SK-N-SH (cell line): ENCODE measurements at places on chromosomes 7 and 10. TPM values are rescaled to one million over a fixed set of nuclear protein-coding genes. Genes with fewer than 3 reads are reported as not detected.

GRCh38 chr7:28976022-28976421, 17.9 kb upstream of the TRIL start:
- no peak for DNase-seq

- peak; percentile 73 for DNase-seq
Measured at GRCh38 chr7:2105280-2105679, 127.5 kb downstream of the MAD1L1 start.

DNA sequence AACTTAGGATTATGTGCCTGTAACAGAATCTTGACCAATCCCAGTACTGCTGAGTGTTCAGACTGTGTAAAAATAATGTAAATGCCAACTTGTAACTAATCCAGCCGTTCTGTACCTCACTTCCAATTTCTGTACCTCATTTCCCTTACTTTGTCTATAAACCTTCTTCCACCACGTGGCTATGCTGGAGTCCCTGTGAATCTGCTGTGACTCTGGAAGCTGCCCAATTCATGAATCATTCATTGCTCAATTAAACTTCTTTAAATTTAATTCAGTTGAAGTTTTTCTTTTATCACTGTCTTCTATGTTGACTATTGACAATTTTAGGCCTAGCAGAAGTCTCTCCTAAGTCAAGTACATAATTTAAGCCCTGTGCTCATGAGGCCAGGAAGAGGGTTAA, 215.3 kb upstream of the RHOBTB1 start:
- no peak for DNase-seq

GRCh38 chr7:124840435-124840834, 74.8 kb upstream of the GPR37 start:
- DNase-seq = peak; percentile 25

DNA sequence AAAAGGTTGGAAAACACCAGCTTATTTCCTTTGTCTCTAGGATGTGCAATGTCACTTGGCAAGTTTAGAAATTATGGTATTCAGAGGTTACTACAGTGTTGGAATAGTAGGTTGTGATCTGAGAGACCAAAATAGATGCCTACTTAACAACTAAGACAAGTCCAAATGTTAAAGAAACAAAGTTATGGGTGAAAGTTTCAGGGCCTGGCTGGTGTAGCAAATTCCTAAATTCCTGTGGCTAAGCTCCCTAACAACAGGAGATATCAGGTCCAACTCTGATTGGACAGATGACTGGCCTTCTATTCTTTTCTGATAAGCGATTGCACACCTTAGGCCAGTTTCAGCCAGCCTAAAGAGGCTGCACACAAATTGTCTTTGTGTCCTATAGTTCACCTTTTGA, 873.5 kb downstream of the REEP3 start:
- DNase-seq = no peak

GRCh38 chr7:38310591-38311101, 37.2 kb upstream of the TARP start:
- peak; percentile 76 for DNase-seq

DNA sequence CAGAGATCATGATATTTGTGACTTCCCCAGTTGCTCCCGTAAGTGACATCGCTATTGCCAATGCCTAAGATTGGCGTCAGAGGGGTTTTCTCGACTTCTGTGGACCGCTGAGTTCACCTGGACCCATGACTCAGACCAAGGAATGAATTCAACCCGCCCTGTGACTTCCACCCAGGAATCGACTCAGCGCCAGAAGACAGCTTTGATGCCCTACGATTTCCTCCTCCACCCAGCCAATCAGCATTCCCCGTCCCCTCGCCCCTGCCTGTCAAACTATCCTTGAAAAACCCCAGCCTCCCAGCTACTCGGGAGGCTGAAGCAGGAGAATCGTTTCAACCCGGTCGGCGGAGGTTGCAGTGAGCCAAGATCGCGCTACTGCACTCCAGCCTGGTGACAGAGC, 58.3 kb downstream of the MICALL2 start:
- DNase-seq = no peak

- DNase-seq = no peak
Measured at GRCh38 chr10:76918106-76918505, 719.5 kb downstream of the KCNMA1 start.

- no peak for DNase-seq
Measured at GRCh38 chr10:118581340-118581739, 14.1 kb downstream of the PRLHR start.

- peak; percentile 94 for DNase-seq
Measured at GRCh38 chr7:63789378-63790176, 209.1 kb upstream of the ZNF722 start.

- DNase-seq = peak; percentile 91
Measured at GRCh38 chr7:45579391-45579801, 5.2 kb downstream of the ADCY1 start.

DNA sequence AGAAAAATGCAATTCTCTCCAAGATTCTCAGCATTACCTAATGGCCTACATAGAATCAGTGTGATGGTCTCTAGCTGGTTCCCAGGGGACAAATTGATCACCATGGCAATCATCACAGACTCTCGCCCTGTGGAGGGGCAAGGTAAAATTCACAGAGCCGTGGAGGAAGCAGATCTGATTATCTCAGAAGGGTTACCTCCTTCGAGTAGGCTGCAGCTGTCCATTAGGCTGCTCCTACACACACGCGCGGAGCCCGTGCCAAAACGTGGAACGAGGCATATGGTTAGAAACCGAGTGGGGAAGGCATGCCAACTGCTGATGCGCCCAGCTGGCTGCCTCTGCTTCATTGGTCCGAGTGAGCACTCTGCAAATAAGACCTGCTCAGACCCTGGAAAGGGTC, 52.8 kb upstream of the PTER start:
- no peak for DNase-seq

DNA sequence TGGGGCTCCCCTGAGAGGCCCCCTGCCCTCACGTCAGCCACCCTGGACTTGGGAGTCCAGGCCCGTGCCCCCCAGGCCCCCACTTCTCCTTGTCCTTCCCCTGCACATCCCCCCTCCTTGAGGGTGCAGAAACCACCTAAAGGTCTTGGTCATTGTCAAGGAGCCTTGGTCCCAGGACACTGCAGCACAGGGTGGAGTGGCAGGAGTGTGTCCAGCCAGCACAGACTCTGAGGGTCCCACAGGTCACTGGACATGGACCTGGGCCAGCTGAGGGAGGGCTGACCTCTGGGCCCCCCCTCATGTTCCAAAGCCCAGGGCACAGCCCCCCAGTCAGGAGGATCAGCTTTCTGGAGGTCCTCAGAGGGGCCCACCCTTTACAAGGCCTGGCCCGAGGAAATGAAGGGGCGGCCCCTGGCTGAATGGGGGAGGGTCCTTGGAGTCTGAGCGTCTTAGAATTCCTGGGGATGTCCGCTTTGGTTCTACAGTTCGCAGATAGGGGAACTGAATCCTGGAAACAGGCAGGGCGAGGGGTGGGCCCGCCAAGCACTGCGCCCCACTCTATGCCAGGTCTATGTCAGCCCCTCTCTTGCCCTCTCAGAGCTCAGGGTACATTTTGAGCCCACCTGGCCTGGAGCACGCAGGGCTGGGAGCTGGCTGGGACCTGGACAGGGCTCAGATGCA, 54.0 kb downstream of the PWWP2B start:
- no peak for DNase-seq

DNA sequence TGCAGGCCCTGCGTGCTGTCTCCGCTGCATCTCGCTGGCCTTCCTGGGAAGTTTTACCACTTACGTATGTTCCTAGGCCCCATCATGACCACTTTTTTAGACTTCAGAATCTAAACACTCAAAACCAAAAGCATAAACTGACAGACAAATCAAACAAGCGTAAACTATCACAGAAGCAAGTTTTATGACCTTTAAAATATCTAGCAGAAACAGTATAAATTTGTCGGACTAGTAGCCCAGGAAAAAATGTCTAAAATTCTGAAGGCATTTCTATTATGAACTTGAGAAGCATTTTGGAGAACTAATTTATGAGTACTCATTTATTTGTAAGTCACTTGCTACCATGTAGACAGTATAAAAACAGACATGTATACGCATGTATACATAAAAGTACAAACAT, 10.6 kb downstream of the LRRC27 start:
- no peak for DNase-seq

Gene CALCR
- 0.06 and 0.12 TPM in 2 replicates for polyA plus RNA-seq

Gene MCM10
- 5.1 and 5.5 TPM in 2 replicates for polyA plus RNA-seq

Gene RARRES2
- 0.26 and 0.43 TPM in 2 replicates for polyA plus RNA-seq

Gene IRF5
- 0.62 and 1.0 TPM in 2 replicates for polyA plus RNA-seq

Gene KMT2E
- 6.4 and 6.9 TPM in 2 replicates for polyA plus RNA-seq

Gene MBL2
- polyA plus RNA-seq = not detected in 2 replicates

Gene CCNY
- 29.4 and 35.7 TPM in 2 replicates for polyA plus RNA-seq

Gene GBX1
- polyA plus RNA-seq = not detected in 2 replicates

Gene LIPN
- polyA plus RNA-seq = not detected in 2 replicates

Gene CACNA2D1
- polyA plus RNA-seq = 3.4 and 4.8 TPM in 2 replicates

Gene SFXN2
- 10.2 and 10.6 TPM in 2 replicates for polyA plus RNA-seq
